ENCODE measurements at places on chromosomes 4 and X.

DNA sequence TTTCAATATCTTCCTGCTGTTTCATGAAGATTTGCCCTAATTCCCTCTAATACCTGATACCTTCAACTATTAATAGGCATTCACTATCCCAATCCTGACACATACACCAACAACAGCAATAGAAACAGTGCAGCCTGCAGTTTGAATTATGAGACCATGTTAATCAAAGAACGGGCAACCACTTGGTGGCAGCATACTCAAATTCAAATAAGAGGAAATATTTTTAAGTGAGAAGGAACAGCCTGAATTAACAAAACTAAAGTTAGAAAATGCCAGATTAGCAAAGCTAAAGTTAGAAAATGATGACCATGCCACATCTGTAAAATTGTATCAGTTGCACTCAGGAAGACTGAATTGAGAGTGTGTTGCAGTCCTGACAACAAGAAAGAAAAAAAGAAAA lies 204.9 kb downstream of the SMARCA1 start:
- DNase-seq = no peak

- DNase-seq = peak; percentile 68
Measured at GRCh38 chr4:176065435-176066291, at the start of gene WDR17. Gene WDR17 (plus strand): TSS chr4:176065841. CDS start chr4:176111581, 45,740 bp downstream.

DNA sequence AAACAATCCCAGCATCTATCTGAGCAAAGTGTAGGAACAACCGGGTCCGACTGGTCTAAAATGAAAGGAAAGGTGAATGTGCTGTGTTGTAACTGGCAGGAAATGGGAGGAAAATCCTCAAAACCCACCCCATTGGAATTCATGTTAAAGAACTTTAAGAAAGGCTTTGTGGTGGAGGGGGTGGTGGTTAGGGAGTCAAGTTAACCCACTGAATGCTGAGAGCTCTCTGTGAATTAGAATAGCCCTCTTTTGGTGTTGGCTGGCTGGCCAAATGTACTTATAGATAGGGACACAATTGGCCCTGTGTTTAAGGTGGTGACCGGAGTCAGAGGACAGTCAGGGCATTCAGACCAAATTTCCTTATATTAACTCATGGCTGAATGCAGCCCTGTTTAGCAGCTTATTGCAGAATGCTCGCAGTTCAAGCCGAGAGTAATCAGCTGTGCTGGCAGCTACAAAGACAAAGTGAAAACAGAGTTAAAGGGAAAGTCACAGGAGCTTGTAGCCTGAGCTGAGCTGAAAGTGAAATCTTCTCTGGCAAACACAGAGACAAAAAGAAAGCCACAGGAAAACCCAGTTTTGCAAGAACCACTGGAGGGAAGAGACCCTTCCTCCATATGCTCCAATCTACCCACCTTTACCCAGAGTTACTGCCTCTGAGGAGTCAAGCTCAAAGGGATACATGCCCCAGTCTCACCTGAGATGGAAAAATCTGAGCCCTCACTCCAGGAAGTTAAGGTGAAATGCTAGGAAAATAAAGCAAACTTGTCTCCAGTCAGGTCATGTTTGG lies 38.5 kb upstream of the UGT2B7 start:
- DNase-seq = no peak

- no peak for DNase-seq
Measured at GRCh38 chrX:152988536-152989291, 5.2 kb downstream of the PNMA5 start.

GRCh38 chrX:139795196-139795595 lies 87.2 kb upstream of the MCF2 start:
- DNase-seq = no peak

GRCh38 chr4:26058537-26058936 lies 144.5 kb downstream of the SMIM20 start:
- no peak for DNase-seq

GRCh38 chr4:183129125-183129524 lies 30.1 kb downstream of the WWC2 start:
- DNase-seq = no peak

GRCh38 chr4:38949411-38950051 lies 81.9 kb downstream of the FAM114A1 start:
- DNase-seq = no peak

GRCh38 chr4:8164194-8164565 lies 5.6 kb upstream of the ABLIM2 start:
- DNase-seq = no peak

DNA sequence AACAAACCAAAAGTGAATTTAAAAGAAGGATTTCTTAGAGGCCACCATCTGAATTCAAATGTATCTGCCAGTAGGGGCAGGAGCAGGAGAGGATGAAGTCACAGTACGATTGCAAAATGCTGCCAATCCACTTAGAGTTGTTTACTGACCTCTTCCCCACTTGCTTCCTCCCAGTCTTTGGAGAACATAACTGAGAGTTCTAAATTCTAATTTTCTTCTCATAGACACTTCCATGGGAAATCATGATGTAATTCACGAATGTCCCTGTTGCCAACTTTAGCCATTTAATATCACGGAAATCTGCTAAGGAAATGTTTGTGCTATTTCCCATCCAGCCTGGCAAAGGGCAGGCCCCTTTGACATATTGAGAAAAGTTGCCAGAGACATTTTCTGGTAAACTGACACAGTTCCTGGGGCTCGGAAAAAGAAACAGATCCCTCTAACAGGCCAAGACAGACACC lies 33.6 kb upstream of the NOCT start:
- no peak for DNase-seq

GRCh38 chrX:70433848-70434351 lies 10.7 kb upstream of the DLG3 start:
- peak; percentile 24 for DNase-seq
